T-helper 2 cell treated with Interferon-gamma antibody and Interleukin-4, amounts not matched to agents 5 μg/mL and 100 μg/mL, for 36 hours (primary cell): ENCODE measurements at places on chromosomes 1 and 21.

DNA sequence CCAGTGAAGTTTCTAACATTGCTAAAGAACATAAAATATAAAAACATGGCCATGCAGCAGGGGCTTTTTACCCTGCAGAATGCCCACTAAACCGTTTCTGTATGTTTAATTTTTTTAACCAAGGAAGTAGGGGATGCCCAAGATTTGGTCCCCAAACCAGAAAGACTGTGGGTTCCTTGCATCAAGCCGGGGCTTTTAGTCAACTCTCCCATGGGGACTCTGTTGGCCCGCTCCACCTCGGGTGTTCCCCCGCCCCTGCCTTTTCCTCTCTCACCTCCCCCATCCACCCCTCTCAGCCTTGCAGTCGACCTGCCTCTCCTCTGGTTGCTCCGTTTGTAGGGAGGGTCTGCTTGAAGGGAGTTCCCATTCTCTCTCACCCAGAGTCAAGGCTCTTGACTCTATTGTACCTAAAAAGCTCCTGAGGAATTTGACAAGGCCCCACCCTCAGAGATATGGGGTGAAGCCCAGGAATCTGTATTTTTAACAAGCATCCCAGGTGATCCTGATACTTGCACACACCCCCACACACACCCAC, 117.5 kb downstream of the TOMM20 start:
- H3K27ac ChIP-seq, result peak overlapping the region; percentile 89
- no peaks in the 10 kb centered on the region for H3K27me3 ChIP-seq
- H3K4me1 ChIP-seq, result peaks cover 73% of the 10 kb centered on the region

DNA sequence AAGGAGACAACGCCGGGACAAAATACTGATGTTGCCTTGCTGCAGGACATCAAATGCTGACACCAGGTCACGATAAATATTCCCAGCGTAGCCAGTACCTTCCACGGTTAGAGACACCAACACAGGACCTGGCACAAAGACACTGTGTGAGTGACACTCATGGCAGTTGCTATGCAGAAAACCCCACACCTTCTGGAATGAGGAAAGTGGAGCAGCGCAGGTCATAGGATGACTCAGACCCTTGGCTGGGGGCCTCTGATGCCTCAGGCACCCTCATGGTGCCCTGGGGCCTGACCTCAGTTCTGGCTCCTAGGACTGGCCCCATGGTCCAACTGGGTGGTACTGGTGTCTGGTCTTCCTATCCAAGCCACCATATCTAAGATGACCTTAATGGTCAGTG, 7.0 kb downstream of the DCST2 start:
- H3K36me3 ChIP-seq, result no peaks in the 10 kb centered on the region
- DNase-seq, result no peak
- peaks cover 3% of the 10 kb centered on the region for H3K4me1 ChIP-seq
- no peak overlapping the region for H3K27ac ChIP-seq

GRCh38 chr1:81470275-81470674, 330.5 kb upstream of the ADGRL2 start:
- no peaks in the 10 kb centered on the region for H3K4me1 ChIP-seq
- H3K27ac ChIP-seq, result no peak overlapping the region
- H3K27me3 ChIP-seq, result no peaks in the 10 kb centered on the region
- no peaks in the 10 kb centered on the region for H3K36me3 ChIP-seq

GRCh38 chr1:30353637-30354036, 369.7 kb downstream of the MATN1 start:
- H3K4me1 ChIP-seq, result no peaks in the 10 kb centered on the region
- DNase-seq, result no peak
- no peaks in the 10 kb centered on the region for H3K36me3 ChIP-seq
- no peak overlapping the region for H3K27ac ChIP-seq
- H3K4me3 ChIP-seq, result no peak overlapping the region

DNA sequence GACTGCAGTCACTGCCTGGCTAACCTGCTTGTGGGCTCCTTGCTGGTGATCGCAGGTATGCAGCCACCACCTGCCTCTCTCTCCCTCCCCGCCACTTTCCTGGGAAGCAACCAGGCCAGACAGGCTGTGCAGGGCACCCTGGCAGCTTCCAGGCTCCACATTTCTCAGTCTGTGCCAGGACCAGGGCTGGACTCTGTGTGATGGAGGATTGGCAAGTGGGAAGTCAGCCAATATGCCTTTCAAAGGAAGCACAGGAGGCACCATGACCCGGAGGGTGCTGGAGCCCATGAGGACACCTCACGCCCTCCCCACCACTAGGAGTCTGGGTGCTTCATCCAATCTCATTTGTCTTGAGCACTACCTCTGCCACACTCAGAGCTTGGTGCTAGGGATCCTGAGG, 15.8 kb upstream of the DISP3 start:
- no peaks in the 10 kb centered on the region for H3K27me3 ChIP-seq
- no peak for DNase-seq
- H3K27ac ChIP-seq, result no peak overlapping the region
- H3K36me3 ChIP-seq, result no peaks in the 10 kb centered on the region
- H3K4me3 ChIP-seq, result no peak overlapping the region
- no peaks in the 10 kb centered on the region for H3K4me1 ChIP-seq

DNA sequence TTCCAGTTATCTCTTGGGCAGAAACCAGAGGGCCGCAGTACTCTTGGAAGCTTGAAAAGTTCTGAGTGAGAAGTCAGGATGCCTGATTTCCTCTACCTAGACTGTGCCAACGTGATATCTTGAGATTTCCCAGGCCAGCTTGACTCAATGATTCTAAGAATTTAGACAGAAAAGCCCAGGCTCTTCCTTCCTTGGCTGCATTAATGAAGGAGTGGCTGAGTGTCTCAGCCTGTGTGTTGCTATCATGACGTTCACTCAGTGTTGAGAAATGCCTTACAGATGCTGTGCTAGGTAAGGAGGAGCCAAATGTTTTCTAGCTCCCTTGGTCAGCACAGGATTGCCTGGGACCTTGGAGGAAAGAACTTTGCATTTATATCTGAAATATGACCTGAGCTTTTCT, 454.1 kb upstream of the USP24 start:
- no peaks in the 10 kb centered on the region for H3K27me3 ChIP-seq
- H3K4me1 ChIP-seq, result no peaks in the 10 kb centered on the region
- no peak for DNase-seq
- no peak overlapping the region for H3K27ac ChIP-seq
- no peak overlapping the region for H3K4me3 ChIP-seq
- no peaks in the 10 kb centered on the region for H3K36me3 ChIP-seq

DNA sequence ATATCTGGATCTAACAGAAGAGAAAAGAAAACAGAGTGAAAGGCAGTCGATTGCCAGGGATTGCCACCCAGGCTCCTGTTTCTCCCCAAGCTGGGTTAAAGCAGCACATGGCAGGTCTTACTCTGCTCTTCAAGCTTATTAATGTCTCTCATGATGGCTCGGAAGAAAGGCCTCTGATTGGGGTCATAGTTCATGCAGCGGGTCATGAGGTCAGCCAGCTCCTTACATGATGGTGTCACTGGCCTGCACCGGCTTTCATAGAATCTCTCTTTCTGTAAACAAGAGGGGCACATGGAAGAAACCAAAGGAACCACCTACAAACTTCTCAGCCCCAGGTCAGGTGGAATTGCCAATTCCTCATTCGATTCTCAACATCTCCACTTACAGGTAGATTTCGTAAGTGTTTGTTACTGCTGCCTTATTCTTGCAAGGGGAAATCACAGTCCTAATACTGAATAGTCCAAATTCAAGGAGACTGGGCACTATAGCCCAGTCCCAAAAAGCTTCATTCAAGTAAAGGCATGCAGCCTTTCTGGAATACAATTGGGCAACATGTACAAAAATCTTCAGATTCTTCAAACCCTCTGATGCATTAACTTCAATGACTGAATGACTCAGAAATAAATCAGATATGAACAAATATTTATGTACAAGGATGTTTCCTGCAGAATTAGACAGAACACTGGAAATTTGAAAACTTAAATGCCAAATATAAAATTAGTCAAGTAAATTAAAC, 96.6 kb downstream of the RAVER2 start:
- H3K4me3 ChIP-seq, result no peak overlapping the region
- peaks cover 63% of the 10 kb centered on the region for H3K36me3 ChIP-seq
- no peak overlapping the region for H3K27ac ChIP-seq
- no peaks in the 10 kb centered on the region for H3K27me3 ChIP-seq

DNA sequence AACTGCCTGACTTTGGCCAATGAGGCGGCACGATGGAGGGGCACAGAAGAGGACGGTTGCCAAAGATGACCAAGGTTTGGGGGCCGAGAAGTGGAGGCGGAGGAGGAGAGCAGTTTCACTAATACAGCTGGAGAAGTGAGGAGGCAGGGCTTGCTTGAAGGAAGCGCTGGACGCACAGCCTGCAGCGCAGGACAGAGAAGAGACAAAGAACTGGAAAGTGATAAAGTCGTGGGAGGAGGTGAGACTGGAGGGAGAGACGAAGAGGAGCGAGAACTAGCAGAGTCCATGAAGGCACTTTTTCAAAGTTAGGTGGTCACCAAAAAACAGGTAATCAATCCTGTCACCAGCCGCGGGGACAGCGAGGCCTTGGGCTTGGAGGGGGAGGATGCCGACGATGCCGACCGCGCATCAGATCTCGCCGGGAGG, 771 bp downstream of the PACC1 start:
- H3K36me3 ChIP-seq, result peaks cover 24% of the 10 kb centered on the region
- peak overlapping the region; percentile 89 for H3K4me3 ChIP-seq
- H3K27ac ChIP-seq, result peak overlapping the region; percentile 74
- peaks cover 22% of the 10 kb centered on the region for H3K4me1 ChIP-seq
- peak; percentile 9 for DNase-seq

- H3K4me3 ChIP-seq, result no peak overlapping the region
- no peak overlapping the region for H3K27ac ChIP-seq
- peaks cover 38% of the 10 kb centered on the region for H3K4me1 ChIP-seq
- H3K27me3 ChIP-seq, result no peaks in the 10 kb centered on the region
- no peak for DNase-seq
These were observed 49.5 kb upstream of the IFFO2 start for GRCh38 chr1:19006000-19006399.

- no peak for DNase-seq
- H3K4me1 ChIP-seq, result peaks cover 32% of the 10 kb centered on the region
- H3K36me3 ChIP-seq, result no peaks in the 10 kb centered on the region
- H3K27ac ChIP-seq, result peak overlapping the region; percentile 74
- H3K4me3 ChIP-seq, result peak overlapping the region; percentile 83
These were observed 404 bp upstream of the SCMH1 start for GRCh38 chr1:41242342-41243078.

DNA sequence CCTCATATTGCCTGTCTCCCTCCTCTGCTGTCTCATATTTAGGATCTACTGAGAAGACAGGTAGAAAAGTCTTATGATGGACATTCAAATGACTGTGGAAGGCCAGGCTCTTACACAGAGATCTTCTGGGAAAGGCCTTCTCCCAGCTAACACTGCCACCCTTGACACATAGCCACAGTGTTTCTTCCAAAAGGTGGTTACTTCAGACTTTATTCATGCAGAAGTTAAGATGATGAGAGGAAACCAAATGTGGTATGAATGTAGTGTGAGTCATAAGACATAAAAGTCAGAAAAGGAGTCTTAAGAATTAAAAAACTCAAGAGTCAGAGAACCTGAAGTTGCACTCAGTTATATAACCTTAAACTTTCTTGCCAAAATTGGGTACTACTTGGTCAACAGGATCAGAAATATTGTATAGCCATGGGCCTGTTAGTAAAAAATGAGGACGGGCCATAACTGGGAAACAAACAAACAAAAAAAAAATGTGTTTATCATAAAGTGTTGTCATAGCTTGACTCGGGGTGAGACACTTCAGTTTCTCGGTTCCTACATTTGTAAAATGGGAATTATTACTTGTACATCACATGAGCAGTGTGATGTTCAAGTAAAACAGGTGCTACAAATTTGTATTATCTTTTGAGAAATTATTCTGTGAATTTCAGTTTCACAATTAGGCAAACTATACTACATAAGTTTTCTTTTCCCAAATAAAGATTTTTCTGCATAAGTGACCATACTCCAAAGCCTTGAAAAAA, 1.2 kb upstream of the DENND1B start:
- H3K27me3 ChIP-seq, result no peaks in the 10 kb centered on the region
- H3K27ac ChIP-seq, result peak overlapping the region; percentile 99
- peak overlapping the region; percentile 89 for H3K4me3 ChIP-seq
- H3K36me3 ChIP-seq, result peaks cover 23% of the 10 kb centered on the region
- H3K4me1 ChIP-seq, result peaks cover 56% of the 10 kb centered on the region

DNA sequence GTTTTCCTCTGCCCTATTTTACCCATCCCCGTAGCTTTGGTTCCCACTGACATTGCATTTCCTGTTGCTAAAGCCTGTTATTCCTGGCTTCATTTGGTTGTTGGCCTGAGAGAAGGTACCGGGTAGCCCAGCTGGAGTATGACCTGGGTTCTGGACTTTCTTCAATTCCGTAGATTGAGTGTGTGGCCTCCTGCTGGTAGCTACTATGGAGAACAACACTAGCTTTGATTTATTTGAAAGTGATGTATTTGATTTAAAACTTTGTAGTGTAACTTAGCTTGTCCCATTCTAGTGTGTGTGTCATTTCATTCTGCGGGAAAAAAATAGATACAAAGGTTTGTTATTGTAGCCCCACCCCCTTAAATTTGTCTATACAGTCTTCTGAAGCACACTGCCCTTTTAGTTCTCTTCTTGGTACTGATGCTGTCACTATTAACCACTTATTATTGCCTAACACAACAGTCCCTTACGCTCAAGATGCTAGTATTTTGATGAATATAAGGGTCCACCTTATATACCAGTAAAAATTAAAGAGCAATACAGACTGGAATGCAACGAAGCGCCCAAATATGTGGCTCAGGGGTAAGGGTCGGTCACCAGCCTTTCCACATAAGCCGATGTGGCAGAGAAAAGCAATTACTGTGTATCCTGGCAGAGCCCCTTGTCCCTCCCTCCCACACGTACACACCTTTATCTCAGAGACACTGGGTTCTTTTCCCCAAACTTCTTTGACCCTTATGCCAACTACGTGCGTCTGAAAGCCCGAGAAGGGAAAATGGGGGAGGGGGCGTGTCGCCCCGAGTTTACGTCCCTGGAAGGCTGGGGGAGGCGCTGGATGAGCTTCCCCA, 643 bp upstream of the MOV10 start:
- H3K4me3 ChIP-seq, result peak overlapping the region; percentile 98
- H3K27ac ChIP-seq, result peak overlapping the region; percentile 99
- peaks cover 45% of the 10 kb centered on the region for H3K4me1 ChIP-seq
- peaks cover 46% of the 10 kb centered on the region for H3K36me3 ChIP-seq

GRCh38 chr1:30823627-30823968, 66.0 kb upstream of the LAPTM5 start:
- H3K4me3 ChIP-seq, result peak overlapping the region; percentile 83
- no peaks in the 10 kb centered on the region for H3K36me3 ChIP-seq
- peaks cover 59% of the 10 kb centered on the region for H3K27me3 ChIP-seq
- DNase-seq, result no peak

GRCh38 chr1:178451529-178451928, 45.2 kb downstream of the CLEC20A start:
- DNase-seq, result no peak
- H3K27ac ChIP-seq, result no peak overlapping the region
- no peak overlapping the region for H3K4me3 ChIP-seq
- H3K27me3 ChIP-seq, result no peaks in the 10 kb centered on the region
- H3K36me3 ChIP-seq, result no peaks in the 10 kb centered on the region
- no peaks in the 10 kb centered on the region for H3K4me1 ChIP-seq

GRCh38 chr1:10737651-10738050, 58.8 kb downstream of the CASZ1 start:
- H3K4me1 ChIP-seq, result no peaks in the 10 kb centered on the region
- no peak for DNase-seq
- no peak overlapping the region for H3K4me3 ChIP-seq
- H3K36me3 ChIP-seq, result no peaks in the 10 kb centered on the region

GRCh38 chr1:22949822-22950331, 22.8 kb downstream of the LACTBL1 start:
- no peak for DNase-seq
- H3K27ac ChIP-seq, result no peak overlapping the region
- H3K4me1 ChIP-seq, result no peaks in the 10 kb centered on the region

- peaks cover 45% of the 10 kb centered on the region for H3K4me1 ChIP-seq
- H3K27ac ChIP-seq, result no peak overlapping the region
- peaks cover 33% of the 10 kb centered on the region for H3K36me3 ChIP-seq
- H3K4me3 ChIP-seq, result no peak overlapping the region
- no peak for DNase-seq
These were observed 19.9 kb downstream of the HIPK1 start for GRCh38 chr1:113949007-113949406.
